ENCODE measurements at places on chromosomes 3 and 15.
A peak's percentile ranks its signal among the peaks of the same experiment; 100 is the strongest.

GRCh38 chr15:89002830-89003229 is 85.4 kb upstream of the ABHD2 start:
- DNase-seq: no peak

DNA sequence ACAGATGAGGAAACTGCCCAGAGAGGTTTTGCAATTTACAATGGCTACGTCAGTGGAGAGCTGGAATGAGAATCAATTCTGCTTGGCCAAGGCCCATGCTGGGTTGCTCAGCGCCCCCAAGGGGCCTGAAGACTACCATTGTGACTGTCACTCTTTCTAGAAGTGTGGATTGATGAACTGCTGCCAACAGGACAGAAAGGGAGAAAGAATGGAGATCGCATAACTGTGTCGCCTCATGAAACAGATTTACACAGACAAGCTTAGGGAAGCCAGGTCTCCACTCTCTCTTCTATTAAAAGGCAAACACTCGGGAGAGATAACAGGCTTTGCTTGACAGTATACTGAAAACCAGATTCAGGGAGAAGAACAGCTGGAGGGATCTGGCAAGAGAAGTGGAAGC is 160.0 kb downstream of the STT3B start:
- DNase-seq: no peak

- DNase-seq: no peak
These were observed 16.0 kb upstream of the SRP14 start for GRCh38 chr15:40054855-40055575.

GRCh38 chr3:66473692-66474091 is 27.1 kb downstream of the LRIG1 start:
- DNase-seq: peak; percentile 37

- DNase-seq: no peak
These were observed 124.3 kb upstream of the ATP11B start for GRCh38 chr3:182668974-182669373.

GRCh38 chr15:70030851-70031250 is 66.9 kb downstream of the TLE3 start:
- DNase-seq: no peak

GRCh38 chr15:73632670-73633058 is 525 bp downstream of the NPTN start:
- DNase-seq: peak; percentile 41

DNA sequence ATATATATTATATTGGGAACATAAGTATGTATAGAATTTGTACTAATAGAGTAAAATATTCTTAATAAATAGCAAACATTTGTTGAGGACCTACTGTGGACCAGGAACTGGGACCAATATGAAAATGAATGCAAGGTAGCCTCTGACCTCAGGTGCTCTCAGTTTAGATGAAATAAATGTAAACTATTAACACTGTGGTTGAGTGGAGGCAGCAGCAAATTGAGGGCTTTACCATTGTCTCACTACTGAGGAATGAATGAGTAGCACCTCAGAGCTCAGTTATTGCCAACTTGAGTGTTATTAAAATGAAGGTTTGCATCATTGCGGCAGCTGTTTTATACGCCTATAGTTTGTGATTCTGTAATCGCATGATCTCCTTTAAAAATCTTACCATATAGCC is 90.9 kb upstream of the CGNL1 start:
- DNase-seq: no peak

All from activated naive CD4-positive, alpha-beta T cell treated with Interleukin-2 at 50 U/mL for 16 hours (primary cell).